ENCODE measurements at places on chromosomes 12 and 14.

GRCh38 chr12:112446008-112446725, 27.4 kb downstream of the PTPN11 start:
- no peak for DNase-seq

- no peak for DNase-seq
Observed at GRCh38 chr14:79064214-79064613, 894.0 kb downstream of the NRXN3 start.

DNA sequence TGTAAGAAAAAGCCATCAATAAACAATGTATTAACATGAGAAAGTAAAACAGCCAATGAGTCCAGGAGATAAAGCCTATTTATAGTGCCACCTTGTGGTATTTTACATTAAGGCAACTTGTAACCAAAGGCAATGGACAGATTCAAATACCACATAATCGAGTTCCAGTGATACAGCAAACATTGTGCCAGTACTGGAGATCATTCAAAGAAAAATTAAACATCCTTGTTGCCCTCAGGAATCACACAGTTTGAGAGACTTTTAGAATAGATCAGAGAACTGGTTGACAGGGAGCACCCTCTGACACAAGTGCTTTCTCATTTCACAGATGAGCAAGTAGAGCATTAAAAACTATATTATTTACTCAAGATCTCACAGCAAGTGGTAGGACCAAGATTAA, 98.1 kb downstream of the DDHD1 start:
- DNase-seq: peak; percentile 46

DNA sequence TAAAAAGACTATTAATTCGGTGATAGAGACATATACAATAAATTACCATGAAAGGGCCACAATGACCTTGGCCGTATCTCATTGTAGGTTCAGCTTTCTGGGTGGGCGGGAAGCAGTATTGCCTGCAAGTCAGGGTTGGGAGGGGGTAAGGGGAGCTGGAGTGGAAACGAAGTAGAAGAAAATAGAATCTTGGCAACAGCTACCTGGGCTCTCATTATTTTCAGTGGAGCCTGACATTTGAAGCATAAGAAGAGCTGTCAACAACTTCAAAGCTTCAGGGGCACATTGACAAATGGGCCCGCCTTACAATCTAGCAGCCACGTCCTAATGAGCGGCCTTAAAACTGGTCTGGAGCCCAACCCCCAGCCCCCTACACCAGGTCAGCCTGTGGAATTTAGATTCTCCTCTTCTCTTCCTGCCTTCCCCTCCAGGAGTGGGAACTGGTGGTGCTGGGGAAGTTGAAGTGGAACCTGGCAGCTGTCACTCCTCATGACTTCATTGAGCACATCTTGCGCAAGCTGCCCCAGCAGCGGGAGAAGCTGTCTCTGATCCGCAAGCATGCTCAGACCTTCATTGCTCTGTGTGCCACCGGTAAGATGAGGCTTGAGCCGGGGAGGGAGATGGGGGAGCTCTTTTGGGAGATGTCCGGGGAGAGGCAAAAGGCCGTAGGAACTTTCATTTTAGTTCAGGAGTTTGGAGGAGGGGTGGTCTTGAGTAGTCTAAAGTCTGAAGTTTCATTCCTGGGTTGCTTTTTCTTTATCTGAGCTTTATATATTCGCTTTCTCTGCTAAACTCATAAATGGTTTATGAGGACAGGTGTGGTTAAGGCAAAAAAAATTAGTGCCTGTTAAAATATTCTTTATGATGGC, 5.0 kb downstream of the CCND2 start:
- DNase-seq: no peak

DNA sequence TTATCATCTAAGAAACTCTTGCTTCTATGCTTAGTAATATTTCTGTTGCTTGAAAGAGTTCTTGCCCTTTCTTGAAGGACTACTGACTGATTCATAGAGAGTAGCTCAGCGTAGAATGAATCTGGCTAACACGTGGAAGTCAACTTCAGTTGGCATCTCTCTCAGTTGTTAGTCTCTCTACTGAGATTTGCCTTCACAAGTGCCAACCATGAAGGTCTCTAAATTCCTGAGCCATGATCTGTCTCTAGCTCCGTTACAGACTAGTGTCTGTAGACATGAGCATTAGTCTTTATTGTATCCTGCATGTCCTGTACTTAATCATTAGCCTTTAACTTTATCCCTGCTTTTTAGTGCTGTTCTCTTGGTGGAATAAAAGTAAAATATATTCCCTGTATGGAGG, 19.1 kb upstream of the ALX1 start:
- DNase-seq: no peak

DNA sequence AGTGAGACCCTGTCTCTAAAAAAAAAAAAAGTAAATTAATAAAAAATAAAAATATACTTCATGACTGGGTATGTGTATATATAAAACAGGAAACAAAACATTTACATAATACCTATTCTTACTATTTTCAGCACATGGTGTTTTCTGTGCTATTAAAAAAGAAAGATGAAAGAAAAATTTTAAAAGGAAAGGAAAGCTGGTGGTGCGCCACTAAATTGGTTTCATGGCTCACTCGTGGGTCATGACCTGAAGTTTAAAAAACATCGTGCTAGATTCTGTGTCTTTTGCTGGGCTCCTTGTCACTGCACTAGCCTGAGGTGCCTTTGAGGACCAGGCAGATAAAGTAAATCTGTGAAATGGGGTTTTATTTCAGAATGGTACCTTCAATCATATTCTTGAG, 69.8 kb downstream of the IFT43 start:
- DNase-seq: no peak

- no peak for DNase-seq
Observed at GRCh38 chr12:6326316-6327228, 15.3 kb downstream of the TNFRSF1A start.

DNA sequence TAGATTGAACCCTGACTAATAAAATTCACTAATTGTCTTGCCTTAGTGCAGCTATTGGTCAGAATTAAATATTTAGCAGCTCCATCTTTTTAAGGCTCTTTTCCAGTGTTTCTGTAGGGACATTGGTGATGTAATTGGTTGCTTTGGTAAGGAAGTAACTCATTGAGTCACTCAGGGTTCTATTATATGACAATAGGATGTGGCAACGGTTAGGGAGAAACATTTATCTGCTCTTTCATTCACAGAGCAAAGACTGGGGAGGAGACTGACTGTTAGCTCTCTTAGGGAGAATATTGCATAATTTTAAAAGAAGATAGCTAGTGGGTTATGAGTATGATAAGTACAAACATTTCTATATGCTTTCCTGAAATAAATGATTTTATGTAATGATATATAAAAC, 616.5 kb downstream of the TRHDE start:
- DNase-seq: no peak

DNA sequence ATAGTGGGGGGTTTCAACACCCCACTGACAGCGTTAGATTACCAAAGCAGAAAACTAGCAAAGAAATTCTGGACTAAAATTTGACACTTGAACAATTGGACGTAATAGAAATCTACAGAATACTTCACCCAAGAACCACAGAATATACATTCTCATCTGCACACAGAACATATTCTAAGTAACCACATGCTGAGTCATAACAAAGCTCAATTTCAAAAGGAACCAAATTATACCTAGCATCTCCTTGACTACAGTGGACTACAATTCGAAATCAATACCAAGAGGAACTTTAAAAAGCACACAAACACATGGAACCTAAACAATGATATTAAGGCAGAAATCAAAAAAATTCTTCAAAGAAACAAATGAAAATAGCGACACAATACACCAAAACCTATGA, 871.6 kb upstream of the MDGA2 start:
- no peak for DNase-seq

DNA sequence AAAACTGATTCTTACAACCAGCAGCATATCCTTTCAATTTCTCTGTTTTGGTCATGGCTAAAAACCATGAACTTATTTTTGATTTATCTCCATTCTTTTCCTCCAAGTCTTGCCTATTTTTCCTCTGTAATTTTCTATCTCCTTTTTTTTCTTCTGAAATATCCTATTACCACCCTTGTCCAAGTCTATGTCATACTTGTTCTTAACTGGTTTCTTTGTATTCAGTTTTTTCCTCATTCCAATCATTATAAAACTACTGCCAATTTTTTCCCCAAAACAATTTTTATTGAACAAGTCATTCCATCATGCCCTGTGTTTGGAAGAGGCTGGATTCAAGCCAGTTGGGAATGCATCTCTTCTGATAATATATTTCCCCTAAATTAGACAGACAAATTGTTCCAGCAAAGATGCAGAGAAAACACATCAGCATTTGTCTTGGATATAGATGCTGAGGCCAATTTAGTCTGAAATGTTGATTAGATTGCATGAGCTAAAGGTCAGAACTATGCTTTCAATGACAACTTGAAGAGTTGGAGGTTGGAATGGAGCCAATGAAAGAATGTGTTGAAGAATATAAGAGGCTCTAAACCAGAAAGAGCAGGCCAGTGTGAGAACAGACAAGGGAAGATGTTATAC, 30.7 kb downstream of the OTOGL start:
- DNase-seq: no peak

DNA sequence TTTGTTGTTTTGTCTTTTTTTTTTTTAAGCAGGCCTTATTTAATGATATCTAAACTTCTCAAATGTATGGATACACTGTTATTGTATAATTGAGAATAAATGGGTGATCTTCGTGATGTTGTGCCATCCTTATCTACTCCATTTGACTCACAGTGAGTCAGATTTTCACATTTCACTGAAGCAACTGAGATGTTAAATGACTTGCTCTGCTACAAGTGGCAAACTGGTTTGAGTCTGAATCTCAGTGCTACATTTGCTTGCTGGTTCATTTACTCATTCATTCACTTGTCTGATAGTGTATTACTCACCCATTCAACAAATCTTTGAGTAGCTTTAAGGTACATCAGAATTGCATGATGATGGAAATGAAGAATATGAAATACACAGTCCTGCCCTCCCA, 2.6 kb downstream of the KIAA0586 start:
- DNase-seq: no peak

DNA sequence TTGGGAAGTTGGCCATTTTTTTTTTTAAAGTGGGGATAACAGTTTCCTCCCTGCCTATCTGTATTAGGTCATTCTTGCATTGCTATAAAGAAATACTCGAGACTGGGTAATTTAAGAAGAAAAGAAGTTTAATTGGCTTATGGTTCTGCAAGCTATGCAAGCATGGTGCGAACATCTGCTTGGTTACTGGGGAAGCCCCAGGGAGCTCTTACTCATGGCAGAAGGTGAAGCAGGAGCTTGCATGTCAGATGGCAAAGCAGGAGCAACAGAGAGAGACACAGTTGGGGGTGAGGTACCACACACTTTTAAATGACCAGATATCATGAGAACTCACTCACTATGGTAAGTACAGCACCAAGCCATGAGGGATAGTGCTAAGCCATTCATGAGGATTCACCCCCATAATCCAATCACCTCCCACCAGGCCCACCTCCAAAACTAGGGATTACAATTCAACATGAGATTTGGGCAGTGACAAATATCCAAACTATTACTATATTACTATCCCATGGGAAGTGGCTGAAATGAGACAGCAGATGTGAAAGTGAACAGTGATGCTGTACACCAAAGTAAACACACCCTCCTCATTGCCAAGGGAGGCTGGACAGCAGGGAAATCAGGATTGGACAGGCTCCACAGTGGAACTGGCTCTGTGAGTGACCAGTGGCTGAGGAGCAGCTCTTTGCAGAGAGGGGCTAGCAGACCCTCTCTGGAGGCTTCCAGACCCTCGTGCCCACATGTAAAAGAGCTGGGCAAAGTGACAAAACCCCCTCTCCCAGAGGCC, 40.5 kb downstream of the CRACR2A start:
- DNase-seq: no peak

GRCh38 chr12:78209846-78210505, 379.3 kb downstream of the NAV3 start:
- DNase-seq: peak; percentile 71

GRCh38 chr14:73924337-73924736, 25.6 kb downstream of the FAM161B start:
- DNase-seq: no peak

GRCh38 chr14:93686268-93686667, 102.0 kb downstream of the PRIMA1 start:
- DNase-seq: no peak

DNA sequence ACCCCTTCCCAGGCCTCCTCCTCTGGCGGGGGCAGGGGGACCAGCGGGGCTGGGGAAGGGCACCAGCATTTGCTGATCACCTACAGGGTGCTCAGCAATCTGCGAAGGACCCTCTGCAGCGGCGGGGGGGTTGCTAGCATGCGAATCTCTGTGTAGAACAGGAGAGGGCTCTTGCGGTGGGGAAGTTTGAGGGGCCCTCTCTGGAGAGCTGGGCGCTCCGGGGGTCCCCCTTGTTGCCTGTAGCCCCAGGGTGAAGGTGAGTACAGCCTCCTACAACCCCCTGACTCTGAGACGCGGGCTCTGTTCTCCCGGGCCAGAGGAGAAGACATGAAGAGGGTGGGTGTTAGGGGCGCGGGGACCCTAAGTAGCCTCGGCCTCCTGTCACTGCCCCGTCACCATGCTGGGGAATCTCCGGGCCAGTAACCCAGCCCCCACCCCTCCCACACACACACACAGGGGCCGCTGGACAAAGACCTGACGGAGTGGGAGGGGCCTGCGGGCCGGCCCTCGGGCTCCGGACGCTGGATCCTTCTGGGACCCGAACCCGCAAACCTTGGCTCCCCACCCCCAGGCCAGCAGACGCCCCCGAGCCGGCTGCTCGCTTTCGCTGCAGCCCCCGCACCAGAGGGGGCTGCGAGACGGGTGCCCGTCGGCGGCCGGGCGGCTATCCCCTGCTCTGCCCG, 734 bp downstream of the FIGNL2 start:
- no peak for DNase-seq

GRCh38 chr14:89493406-89493805, 76.4 kb upstream of the FOXN3 start:
- no peak for DNase-seq

GRCh38 chr12:62703011-62703380, 232.0 kb downstream of the PPM1H start:
- DNase-seq: no peak

DNA sequence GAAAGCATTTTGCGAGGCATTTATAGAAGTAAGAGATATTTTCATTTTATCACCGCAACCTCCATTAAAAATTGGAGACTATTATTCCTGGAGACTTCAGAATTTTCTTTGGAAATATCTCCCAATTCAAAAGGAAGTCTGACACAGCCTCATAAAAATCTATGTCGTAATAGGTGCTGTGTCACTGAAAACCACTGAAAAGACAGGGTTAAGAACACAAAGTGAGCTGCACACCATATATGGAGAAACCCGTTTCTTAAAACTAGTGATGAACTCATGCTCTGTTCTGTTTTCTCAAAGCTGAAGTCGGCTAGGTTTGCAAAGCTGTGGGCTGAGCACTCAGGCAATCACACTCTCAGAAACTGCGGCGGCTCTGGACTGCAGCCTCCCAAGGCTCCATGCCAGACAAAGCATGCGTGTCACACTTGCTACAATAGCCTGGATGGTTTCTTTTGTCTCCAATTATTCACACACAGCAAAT, at the start of gene GLIPR1:
TSS of gene GLIPR1 (plus strand) at position 287 of the 481 bp plus-strand sequence. CDS start at position 413, 126 bp downstream.
- peak; percentile 21 for DNase-seq
